Renal cortical epithelial cell (primary cell): ENCODE measurements at places on chromosomes 12 and 14.

GRCh38 chr12:28083840-28084678 lies 106.2 kb upstream of the CCDC91 start:
- DNase-seq: no peak

DNA sequence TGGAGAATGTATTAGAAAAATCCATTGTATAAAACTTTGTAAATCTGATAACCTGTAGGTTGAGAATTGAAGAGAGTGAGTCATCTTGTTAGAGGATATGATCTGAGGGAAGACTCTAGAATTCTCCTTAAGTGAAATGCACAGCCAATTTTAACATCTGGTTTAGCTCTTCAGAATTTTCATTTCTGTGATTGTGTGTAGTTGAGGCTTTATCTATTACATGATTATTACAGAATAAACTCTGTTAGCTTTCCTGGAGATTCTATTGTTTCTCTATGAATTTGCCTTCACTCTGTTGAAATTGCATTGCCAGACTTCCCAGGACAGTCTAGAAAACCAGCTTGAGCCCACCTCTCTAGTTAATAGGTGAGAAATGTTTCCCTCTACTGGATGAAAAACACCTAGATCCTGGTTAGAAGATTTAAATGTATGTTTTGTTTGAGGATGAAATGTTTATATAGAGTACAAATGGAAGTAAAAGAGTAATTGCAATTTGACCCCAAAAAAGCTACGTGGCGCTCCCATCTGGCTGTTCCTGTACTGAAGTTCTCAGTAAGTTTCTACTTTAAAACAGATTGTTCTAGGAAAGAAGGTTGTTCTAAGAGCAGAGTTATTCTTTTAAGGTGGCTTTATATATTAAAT lies 2.9 kb downstream of the NUDT4 start:
- peak; percentile 55 for DNase-seq

DNA sequence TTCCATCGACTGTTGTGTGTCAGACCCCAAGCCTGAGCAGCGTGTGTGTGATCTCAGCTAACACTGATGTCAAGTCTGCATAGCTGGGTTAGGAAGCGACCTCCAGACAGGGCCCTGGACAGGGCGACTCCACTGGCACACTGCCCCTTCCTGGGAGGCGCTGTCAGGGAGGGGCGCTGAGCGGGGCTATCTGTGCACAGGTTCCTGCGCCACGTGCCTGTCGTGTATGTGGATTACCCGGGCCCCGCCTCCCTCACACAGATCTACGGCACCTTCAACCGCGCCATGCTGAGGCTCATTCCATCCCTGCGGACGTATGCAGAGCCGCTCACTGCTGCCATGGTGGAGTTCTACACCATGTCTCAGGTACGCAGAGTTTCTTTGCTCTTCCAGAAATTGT lies 53.9 kb downstream of the DYNC1H1 start:
- DNase-seq: no peak

- peak; percentile 40 for DNase-seq
Measured at GRCh38 chr12:85733221-85733840, 102.9 kb downstream of the RASSF9 start.

DNA sequence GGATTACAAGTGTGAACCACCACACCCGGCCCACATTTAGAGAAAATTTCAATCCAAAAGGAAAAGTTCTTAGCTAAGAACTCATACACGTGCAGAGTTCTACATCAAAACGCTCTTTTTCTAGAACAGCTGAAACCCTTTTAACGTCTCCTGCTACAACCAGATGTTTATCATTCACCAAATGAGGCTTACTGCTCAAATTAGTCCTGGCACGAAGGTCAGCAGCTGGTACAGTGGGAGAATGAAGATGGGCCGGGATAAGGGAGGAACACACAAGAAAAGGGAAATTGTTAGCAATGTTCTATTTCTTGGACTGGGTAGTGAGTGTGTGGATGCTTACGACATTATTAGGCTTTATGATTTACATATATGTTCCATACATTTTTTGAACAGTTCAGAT lies 37.2 kb downstream of the PRKAB1 start:
- no peak for DNase-seq

- DNase-seq: no peak
Measured at GRCh38 chr12:100995771-100996170, 201.2 kb downstream of the ANO4 start.

- no peak for DNase-seq
Measured at GRCh38 chr14:104284107-104284592, 145.8 kb downstream of the KIF26A start.

DNA sequence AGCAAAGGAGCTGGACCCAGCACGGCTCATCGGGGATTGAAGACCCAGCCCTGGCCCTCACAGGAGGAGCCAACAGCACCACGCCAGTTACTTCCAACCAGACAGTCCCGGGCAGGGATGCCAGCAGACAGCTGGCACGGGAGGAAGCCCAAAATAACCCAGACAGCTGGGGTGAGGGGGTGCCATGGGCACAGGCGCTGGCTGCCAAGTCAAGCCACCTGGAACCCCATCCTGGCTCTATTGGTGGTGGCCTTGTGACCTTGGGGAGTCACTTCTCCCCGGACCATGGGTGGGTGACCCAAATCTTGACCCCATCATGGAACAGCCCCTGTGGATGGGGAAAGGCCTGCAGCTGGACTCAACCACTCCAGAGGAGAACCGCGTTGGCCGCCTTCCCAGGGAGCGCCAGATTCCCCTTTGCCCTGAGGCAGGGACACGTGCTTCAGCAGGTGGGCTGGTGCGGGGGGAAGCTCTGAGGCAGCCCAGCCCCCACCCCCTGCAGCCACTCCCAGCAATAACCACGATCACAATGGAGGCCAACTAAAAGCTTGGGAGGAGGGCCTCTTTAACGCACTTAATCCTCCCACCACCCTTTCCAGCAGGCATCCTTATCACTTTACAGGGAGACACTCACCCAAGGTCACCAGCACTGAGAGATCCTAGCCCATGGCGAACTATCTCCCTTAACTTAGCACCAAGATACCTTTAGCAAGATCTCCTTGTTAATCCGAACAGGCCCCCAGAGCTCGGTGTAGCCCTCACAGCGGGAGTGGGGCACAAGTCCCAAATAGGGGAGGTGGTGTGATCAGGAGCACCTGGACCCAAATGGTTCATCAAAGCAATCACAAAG lies 4.7 kb upstream of the RHOF start:
- no peak for DNase-seq

DNA sequence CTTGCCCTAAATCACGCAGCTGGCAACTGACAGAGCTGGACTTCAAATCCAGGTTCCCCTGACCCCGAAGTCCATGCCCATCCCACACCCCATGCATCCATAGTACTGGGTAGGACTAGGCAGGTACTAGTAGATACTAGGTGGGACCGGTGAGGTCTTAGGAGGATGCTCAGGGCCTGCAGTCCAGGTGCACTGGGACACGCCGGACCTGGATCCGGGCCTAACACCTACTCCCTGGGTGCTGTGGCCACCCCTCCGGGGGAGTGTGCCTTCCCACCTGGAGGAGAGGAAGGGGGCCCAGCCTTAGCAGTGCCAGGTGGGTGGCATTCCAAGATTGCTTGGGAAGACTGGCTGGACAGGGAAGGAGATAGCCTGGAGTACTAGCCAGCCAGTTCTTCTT lies 64.8 kb downstream of the CACNA1C start:
- no peak for DNase-seq

- no peak for DNase-seq
Measured at GRCh38 chr12:71461787-71462328, 22.3 kb downstream of the LGR5 start.

DNA sequence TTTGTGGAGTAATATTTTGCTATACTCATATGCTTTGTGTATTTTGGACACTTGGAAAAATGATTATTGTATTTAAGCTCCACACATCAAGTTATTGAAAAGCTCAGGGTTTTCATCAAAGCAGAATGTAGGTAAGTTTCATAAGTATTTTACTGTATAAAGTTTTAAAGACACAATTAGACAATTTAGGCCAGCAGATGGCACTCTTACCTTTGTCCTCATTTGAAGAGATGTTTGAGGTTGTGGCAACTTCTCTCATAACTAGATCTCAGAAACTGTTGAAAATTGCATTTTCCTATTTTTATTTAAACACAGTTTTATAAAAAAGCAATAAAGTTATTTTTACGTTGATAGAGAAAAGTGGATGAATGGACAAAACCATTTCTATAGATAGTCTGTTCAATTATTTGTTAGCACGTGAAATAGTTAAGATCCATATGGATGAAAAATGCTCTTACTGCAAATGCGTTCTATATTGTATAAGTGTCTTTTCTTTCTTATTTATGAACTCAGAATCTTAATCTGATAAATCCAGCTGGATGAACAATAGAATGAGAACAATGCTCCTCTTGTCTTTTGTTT lies 300.0 kb downstream of the AEBP2 start:
- peak; percentile 68 for DNase-seq

DNA sequence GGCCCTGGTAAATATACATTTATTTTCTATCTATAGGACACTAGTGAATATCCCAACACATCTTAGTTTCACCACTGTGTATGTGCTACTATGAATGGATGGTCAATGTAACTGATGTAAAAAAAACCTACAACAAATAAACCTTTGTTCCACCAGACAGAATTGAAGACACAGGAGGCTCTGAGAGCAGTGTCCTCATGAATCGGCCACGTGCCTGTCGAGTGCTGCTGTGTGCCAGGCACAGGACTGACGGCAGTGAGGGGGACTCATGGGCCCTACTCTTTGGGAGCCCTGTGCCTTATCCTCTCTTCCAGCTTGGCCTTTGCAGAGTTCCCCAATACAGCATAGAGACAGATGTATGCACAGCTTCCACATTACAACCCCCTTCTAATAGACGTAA lies 18.2 kb downstream of the CINP start:
- no peak for DNase-seq
